T-helper 2 cell (primary cell): ENCODE measurements at places on chromosomes 16 and 17.

DNA sequence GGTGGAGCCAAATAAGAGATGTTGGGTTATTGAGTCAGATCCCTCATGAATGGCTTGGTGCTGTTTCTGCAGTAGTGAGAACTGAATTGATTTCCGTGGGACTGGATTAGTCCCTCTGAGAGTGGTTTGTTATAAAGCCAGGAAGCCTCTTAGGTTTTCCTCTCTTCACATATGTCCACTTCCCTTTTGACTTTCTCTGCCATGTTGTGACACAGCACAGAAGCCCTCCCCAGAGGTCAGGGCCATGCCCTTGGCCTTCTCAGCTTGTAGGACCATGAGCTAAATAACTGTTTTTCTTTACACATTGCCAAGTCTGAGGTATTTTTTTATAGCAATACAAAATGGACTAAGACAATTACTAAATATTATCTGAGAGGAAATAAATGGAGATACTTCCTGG, 10.3 kb upstream of the HAPSTR1 start:
- DNase-seq: no peak

DNA sequence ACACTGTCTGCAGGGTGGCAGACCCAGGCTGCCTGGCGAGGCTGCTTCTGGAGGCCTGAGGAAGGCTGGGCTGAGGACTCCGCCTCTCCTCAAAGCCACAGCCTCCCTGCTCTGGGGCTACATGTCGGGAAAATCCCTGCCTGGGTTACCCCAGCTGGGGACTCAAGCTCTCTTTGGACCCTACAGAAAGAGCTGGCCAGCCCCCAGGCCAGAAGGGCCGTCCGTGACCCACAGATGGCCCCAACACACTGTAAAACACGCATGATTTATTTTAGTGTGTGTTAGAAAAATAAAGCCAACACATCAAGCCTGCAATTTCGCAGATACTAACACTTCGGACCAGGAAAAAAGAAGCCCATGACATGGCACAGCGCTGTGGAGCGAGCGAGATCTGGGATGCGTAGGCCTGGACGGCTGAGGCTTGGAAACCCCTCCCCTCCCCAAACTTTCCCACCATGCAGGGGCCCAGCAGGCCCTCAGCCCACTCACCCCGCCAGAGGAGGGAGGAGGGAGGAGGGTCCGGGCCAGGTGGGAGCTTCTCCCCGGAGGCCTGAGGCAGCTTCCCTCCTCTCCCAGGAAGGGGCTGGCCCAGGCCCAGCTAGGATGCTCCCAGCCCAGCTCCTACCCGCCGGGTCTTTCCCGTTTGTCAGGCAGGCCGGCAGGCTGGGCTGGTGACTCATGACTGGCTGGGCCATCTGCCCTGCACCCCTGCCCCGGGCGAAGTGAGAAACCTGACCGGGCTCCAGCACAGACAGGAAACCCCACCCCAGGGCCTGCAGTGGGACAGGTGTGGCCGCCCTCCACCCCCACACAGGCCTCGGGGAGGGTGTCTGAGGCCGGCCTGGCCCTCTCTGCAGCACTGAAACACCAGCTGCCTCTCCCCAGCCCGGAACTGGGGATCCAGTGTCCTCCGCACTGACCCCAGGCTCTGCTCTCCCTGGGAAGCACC, 34.1 kb upstream of the SLC38A10 start:
- DNase-seq: no peak

DNA sequence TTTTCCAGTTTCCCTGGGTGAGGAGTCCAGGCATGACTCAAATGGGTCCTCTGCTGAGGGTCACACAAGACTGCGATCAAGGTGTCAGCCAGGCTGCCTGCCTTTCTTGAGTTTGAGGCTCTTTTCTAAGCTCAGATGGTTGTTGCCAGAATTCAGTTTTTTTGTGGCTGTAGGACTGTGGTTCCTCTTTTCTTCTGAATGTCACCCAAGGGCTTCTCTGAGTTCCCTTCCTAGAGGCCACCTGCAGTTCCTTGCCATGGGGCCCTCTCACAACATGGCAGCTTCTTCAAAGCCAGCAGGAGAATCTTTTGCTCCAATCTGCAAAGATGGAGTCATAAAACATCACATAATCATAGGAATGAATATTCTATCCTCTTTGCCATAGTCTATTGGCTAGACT, 17.5 kb downstream of the LIMD2 start:
- no peak for DNase-seq

GRCh38 chr16:1691956-1692355, 13.9 kb downstream of the JPT2 start:
- no peak for DNase-seq

- DNase-seq: no peak
Measured at GRCh38 chr17:39737760-39738567, at the start of gene GRB7. Gene GRB7, plus strand, starts transcription at chr17:39737938. Its CDS starts 4,364 bp downstream, at chr17:39742302.

DNA sequence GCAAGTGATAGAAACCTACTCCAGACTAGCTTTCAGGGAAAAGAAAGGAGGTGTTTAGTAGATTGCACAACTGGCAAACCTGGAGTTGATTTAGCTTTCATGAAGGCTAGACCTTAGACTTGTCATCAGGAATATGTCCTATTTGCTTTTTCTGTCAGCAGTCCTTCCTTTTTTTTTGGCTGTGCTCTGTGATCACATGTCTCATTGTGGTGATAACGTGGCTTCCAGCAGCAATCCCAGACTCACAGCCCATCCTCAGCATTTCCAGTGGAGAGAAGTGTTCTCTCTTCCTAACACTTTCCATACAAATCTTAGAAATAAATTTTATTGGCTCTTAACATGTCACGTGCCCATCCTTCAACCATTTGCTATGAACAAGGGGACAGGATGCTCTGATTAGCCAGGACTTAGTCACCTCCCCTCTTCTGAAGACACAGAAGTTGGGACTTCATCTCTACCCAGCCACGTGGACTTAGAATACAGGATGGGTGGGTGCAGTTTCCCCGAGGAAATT, 74.7 kb downstream of the CDH13 start:
- peak; percentile 6 for DNase-seq

GRCh38 chr16:85303354-85303883, 191.1 kb upstream of the CIBAR2 start:
- peak; percentile 60 for DNase-seq

DNA sequence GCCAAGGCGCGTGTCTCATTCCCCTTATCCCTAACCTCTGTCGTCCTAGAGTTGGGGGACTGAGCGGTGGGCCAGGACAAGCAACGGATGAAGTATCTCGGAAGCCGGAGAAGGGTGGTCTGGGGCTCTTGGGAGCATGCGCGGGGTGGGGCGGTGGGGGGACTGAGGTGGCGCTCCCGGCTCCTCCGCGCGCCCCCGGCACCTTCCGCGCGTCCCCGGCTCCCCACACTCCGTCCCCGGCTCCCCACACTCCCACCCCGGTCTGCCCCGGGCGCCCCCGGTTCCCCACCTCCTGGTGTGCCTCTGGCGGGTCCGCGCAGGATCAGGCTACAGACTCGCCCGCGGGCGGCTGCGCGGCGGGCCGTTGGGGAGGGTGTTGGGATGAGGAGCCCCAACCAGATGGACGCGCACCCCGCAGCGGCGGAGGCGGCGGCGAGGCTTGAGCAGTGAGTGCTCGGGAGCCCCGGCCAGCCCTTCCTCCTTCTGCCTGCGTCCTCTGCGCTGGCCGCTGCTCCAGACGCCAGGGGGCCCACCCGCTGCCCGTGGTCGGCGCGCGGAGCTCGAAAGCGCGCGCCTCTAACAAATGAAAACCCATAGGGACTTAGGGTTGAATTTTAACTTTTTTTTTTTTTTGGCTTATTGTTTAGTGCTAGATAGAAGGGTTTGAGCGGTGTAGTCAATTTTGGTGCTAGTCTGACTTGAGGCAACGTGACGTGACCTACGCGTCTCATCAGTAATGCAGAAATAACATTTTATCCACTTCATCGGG, 5.6 kb upstream of the CRYM start:
- no peak for DNase-seq

DNA sequence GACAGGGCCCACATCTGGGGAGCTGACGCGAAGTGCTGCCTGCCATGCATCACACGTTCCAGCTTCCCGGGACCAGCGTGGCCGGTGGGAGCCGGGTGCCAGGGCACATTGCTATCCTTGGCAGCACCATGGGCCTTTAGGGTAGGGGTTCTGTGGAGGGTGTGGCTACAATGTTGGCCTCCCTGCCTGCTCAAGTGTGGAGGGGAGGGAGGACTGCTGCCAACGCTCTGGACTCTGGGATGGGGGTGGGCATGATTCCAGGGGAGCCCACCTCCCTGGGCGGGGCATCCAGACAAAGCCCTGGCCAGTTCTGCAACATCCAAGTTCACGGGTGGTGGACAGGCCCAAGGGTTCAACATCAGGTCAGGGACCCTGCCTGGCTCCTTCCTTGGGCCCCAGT, 13.9 kb downstream of the GRB7 start:
- DNase-seq: no peak

DNA sequence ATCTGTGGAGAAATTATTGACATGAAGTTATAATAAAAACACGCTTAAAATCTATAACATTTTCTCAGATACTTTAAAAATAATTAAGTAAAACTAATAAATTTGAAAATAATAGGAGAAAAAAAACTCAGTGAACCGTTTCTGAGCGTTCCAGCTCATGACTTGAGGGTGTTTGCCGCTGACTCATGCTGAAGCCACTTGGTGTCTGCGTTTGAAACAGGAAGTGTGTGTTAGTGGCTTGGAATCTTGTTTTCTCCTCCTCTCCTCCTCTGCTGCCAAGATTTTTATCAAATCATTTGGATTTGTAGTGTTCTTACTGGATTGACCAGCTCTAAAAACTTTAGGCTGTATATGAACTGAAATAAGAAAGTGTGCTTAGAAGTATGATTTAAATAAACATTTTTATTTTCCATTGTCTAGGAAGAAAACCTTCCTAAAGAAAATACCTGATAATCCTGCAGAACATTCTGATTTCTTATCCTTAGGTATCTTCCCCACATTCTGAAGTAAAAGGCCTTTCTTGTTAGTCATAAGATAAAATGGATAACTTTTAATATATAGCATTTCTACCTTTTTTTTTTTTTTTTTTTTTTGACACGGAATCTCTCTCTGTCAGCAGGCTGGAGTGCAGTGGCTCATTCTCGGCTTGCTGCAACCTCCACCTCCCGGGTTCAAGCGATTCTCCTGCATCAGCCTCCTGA, 30.8 kb downstream of the USP10 start:
- DNase-seq: peak; percentile 68

- no peak for DNase-seq
Measured at GRCh38 chr17:45231481-45232116, 9.9 kb downstream of the FMNL1 start.

GRCh38 chr17:75240394-75241142, 20.8 kb downstream of the GGA3 start:
- no peak for DNase-seq

DNA sequence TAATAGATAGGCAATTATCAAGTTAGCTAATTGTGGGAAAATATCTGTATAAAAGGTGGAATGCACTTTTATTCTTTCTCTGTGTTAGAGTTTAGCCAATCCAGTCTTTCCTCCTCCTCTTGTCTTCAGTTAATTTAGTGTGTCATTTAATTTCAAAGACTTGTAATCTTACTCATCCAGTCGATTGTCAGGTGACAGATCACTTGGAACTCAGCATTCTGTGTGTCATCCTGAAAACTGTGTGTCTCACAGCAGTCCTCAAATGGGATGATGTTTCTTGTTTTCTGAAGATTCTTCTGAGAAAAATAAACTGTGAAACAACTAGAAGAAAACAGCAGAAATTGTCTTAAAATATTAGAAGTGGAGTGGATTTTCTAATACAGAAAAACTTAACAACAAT, 290 bp upstream of the KRTAP4-1 start:
- no peak for DNase-seq
